ENCODE measurements at places on chromosomes 3 and 15.

- no peak for DNase-seq
These were observed 214.5 kb downstream of the NTRK3 start for GRCh38 chr15:88042047-88042446.

GRCh38 chr3:88090681-88091080 lies 31.6 kb downstream of the ZNF654 start:
- no peak for DNase-seq

DNA sequence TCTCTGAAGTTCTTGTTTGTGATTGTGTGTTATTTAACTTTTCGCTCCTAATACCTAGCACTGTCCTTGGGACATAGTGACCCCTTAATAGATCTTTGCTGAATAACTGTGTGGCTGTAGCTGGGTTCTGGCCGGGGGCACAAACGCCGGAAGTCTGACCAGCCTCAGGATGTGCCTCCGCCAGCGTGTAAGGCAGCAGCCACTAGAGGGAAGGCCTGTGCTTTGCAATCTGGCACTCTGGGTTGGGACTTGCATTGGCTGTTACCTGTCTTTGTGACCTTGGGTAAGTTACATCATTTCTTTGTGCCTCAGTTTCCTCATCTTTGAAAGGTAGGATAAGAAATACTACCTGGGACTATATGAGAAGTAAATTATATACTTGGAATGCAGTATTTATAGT lies 158.7 kb downstream of the GHSR start:
- peak; percentile 22 for DNase-seq

DNA sequence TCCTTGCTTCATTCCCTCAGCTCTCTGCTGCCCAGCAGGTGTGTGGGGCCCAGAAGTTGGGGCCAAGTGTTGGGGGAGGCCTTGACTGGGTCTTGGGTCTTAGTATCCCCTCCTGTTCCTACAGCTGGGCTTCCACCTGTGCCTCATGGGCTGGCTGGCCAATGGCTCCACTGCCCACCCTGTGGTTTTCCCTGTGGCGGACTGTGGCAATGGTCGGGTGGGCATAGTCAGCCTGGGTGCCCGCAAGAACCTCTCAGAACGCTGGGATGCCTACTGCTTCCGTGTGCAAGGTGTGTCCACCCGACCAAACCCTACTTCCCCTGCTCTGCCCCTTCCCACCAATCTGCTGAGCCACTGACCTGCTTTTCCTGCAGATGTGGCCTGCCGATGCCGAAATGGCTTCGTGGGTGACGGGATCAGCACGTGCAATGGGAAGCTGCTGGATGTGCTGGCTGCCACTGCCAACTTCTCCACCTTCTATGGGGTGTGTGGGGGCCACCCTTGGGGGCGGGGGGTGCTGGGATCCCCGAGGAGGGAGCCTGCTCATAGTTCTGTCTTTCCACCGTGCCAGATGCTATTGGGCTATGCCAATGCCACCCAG lies 10.9 kb downstream of the NT5DC2 start:
- no peak for DNase-seq

- no peak for DNase-seq
These were observed 105.7 kb upstream of the ZPLD1 start for GRCh38 chr3:102329066-102329465.

Measured in ELF-1 (cell line).